HL-60 (cell line): ENCODE measurements at places on chromosomes 16 and 17.
A peak's percentile ranks its signal among the peaks of the same experiment; 100 is the strongest.

- DNase-seq, result no peak
Measured at GRCh38 chr17:8341456-8341855, 1.8 kb downstream of the ODF4 start.

- no peak for DNase-seq
Measured at GRCh38 chr16:78748220-78748929, 648.9 kb downstream of the WWOX start.

GRCh38 chr17:45784293-45784740 is at the start of gene CRHR1:
TSS of gene CRHR1 (plus strand) at chr17:45784320. CDS start at chr17:45784545, 225 bp downstream.
- DNase-seq, result no peak

DNA sequence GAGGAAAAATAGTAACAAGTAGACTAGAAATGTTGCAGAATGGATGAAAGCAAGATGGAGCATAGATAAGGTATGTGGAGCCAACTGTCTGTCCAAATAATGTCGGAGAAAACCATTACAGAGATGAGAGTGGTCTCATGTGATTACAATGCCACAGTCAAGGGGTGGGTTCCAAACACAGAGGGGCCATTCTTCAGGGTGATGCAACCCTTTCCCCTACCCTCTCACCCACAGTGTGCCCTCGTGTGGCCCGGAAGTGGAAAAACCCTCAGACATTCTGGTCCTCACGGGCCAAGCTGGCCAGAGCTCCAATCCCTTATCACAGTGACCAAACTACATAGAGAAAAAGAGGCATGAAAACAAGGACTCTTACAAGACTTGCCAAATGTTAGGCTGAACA is 17.7 kb upstream of the HS3ST3A1 start:
- DNase-seq, result no peak

DNA sequence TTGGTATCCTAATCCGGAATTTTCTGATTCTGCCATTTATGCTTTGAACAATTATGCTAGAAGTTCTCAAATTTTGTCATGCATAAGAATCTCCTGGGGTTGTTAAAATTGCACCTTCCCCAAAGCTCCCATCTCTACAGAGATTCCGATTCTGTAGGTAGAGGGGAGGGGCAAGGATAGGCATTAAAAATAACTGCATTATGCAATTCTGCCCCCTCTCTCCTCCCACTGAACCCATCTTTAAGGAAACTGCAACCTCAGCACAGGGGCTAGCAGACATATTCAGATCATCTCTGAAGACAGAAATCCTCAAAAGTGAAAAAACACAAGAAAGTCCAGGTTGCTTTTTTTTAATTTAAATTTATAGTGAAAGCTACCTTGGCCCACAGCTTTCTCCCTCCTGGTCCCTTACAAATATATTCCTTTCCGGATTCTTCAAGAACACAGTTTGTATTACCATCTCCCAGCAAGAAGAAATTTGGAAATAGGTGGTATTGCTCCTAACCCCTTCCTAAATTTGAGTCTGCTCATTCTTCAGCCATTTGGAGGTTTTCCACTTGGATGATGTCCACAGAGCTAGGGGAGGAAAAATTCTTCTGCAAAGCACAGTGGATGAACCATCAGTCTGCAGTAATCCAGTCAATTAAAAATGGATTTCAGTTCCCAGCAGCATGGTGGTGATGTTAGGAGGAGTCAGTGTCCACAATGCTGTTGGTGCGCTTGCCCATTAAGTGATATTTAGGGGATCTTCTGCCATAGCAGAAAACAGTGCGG is 67.7 kb downstream of the RBFOX1 start:
- no peak for DNase-seq

- no peak for DNase-seq
Measured at GRCh38 chr16:83814659-83814985, 6.8 kb downstream of the HSBP1 start.

- DNase-seq, result no peak
Measured at GRCh38 chr17:63041722-63042121, 75.7 kb downstream of the TANC2 start.

DNA sequence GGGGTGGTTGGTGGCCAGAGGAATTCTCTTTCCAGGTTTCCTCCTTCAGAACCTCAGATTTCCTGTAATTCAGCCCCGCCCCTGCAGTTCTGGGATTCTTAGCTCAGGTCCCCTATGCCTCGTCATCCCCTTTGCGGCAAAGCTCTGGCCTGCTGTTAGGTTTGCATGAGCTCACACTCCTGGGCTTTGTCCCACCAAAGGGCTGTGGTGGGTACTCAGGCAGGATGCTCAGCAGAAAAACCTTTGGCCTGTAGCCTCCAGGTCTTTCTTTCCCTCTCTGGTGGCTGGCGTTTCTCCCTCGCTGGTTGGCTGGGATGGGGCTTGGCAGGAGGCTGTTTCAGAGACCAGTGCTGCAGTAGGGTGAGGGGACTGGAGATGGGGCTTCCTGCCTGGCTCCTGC is 9.6 kb upstream of the PLEKHG4 start:
- DNase-seq, result no peak

- DNase-seq, result no peak
Measured at GRCh38 chr16:11032000-11032921, 87.9 kb downstream of the CLEC16A start.

GRCh38 chr17:75238684-75239191 is 22.7 kb downstream of the GGA3 start:
- DNase-seq, result no peak

- DNase-seq, result no peak
Measured at GRCh38 chr16:71569621-71570020, 7.3 kb downstream of the TAT start.

DNA sequence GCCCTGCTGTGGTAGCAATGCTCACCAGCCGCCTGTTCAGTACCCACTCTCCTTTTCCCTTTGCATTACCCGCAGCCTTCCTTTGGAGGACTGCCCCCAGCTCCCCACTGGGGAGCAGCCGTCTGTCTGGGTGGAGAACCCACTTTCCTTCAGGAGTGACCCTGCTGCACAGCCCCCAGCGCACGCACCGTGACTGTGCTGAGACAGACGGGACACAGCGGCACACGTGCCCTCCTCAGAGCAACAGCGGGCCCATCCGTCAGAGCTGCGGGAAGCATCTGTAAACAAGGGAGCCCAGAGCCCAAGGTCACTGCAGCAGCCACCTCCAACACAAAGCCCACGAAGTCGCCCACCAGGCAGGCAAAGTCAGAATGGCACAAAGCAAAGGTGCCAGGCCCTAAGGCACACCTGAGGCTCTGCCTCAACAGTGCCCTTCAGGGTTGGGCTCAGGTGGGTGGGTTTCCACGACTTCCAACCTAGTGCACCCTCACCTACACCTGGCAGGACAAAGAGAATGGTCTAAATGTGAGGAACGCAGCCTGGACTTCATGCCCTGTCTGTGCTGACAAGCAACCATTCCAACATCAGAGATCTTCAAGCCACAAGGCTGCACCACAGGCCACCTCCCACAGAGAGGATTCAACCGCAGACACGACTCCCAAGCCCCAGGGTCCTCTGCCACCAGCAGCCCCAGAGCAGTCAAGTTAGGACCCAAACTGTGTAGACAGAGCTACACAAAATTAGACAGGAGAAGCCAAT is 9.9 kb downstream of the AXIN1 start:
- DNase-seq, result peak; percentile 88

DNA sequence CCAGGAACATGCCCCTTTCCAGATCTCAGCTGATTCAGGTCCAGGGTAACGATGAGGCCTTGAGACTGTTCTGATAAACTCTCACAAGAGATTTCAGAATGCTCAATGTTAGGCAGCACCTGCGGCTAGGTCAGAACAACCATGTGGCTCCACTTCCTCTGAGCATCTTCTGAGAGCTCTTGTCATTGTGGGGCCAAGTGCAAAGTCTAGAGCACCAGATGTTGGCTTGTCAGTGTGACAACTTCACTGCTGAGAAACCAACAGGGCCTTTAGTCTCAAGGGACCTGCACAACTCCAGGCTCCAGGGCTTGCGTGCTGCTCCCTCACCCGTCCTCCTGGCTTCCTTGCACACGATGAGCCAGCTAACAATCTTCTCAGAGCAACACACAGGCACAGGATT is 29.0 kb downstream of the FCSK start:
- no peak for DNase-seq

DNA sequence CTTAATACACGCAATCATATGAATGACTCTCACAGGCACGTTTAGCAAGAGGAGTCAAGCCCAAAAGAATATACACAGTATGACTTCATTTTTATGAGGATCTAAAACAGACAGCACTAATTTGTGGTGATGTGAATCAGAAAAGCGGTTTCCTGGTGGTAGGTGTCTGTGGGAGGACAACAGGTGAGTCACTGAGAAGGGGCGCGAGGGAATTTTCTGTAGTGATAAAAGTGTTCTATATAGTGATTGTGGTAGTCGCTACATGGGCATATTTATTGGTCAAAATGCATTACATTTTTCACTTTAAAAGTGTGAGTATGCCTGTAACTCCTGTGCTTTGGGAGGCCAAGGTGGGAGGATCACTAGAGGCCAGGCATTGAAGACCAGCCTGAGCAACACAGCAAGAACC is 7.6 kb upstream of the TNRC6A start:
- no peak for DNase-seq

- no peak for DNase-seq
Measured at GRCh38 chr16:68472581-68472980, 24.3 kb upstream of the SMPD3 start.

DNA sequence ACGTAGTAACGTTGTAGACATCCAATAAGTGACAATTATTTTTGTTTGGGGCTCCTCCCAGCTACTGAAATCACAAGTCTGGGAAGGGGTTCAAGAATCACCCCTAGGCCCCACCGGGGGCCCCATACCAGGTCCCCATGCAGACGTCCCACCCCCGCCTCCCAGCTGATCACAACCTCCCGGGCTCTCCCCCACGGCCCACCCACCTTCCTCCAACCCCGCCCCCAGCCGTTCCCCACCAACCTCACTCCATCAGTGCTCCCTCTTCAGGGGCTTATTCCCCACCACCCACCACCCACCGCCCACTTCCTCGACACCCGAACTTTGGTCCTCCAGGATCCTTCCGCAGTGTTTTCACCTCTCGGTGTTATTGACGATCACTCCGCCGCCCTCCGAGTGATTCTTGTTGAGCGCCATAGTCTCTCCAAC is 240 bp downstream of the WBP2 start:
- DNase-seq, result no peak

DNA sequence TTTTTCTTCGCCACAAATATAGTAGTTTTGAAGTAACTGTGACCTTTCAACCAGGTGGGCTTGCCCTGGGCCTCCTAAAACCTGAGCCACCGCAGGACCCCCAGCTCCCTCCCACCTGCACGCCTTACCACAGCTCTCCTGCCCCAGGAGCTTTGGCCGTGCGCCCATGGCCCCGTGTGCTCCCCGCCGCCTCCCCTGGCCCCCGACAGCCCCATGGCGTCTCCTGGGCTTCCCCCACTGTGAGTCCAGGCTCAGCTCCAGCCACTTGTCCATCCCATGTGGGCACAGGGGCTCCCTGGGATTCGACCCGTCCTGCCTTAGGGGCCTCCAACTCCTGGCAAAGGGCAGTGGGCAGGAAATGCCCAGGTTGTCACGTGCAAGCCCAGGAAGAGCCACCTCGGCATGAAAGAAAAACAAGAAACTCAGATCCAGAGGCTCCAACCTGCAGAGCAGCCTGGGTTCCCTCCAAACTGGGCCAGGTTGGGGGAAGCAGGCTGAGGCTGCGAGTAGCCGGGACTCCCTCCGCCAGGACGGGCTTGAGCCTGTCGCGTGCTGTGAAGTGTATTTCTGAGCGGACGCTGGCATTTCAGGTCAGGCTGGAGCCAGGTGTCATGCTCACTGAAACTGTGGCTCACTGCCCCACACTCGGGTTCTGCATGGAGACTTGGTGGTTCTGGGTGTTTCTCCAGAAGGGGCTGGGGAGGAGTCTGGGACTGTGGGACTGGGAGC is 5.8 kb downstream of the LGALS3BP start:
- no peak for DNase-seq

DNA sequence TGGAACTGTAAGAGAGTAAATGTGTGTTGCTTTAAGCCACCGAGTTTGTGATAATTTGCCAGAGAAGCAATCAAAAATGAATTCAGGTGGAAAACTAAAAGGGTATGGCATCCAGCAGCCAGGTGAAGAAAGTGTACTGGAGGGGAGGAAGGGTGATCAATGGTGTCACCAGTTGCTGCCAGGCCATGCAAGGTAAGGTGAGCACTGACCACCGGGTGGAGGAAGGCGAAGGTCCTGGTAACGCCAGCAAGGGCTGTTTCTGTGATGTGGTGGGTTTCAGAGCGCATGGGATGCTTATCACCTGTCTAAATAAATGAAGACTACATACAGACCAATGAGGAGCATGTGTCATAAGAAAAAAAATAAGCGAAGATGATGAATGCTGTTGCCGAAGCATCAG is 6.9 kb downstream of the FA2H start:
- no peak for DNase-seq

DNA sequence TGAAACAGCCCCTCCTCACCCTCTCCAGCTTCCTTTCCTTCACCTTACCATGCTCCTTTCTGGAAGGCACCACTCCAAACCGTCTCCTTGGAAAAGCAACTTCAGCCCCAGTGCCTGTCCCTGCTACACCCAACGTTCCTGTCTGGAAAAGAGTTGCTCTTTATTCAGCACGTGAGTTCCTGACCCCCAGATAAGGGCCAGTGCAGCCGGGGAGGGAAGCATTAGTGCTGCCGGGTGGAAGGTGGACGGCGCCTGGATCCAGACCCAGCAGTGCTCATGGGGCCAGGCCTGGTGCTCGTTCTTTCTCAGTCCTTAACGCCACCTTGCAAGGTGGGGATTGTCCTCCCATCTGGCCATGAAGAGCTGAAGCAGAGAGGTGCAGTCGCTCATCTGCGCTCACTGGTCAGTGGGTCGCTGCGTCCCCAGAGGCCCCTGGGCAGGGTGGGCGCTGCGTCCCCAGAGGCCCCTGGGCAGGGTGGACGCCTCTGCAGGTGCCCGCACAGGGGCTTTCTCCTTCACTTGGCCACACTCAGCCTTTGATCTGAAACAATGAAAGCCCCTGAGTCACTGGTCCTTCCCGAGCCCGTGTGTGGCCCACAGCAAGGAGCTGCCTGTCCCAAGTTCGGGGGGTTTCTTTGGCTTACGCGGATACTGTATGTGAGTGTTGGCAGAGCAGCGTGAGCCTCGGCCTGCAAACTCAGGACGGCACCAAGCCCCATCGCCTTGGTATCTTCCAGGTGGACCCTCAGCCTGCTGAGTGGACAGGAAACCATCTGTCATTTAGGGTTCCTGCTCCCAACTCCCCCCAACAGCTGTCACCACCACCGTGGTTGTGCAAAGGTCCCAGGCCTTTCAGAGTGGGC is 117.1 kb downstream of the SEC14L1 start:
- DNase-seq, result no peak

- DNase-seq, result no peak
Measured at GRCh38 chr16:64074706-64075105, 1047.2 kb downstream of the CDH11 start.

DNA sequence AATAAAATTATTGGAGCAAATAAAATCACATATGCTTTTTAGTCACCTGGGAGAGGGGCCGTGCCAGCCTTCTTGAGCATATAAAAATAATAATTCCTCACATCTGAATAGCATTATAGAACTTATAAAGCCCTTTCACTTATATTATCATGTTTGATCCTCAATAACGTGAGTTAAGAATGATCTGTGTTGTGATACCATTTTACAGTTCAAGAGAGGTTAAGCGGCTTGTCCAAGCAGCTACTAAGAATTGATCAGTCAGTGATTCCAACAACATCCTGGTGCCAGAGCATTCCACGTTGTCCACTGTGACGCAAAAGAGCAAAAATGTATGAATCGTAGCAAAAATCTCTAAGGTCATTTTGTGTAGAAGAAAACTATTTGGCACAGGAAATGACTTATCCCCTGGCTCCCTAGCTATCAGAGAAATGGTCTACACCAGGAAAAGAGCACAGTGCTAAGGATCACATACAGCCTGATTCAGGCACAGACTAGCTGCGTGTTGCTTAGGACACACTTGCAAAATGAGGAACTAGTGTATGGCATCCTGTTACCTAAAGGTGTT is 33.0 kb downstream of the ANKFN1 start:
- DNase-seq, result peak; percentile 37

- no peak for DNase-seq
Measured at GRCh38 chr16:55575496-55575895, 9.0 kb downstream of the CAPNS2 start.
